ENCODE measurements at places on chromosomes 2 and 18. TPM values are rescaled to one million over a fixed set of nuclear protein-coding genes. Genes with fewer than 3 reads are reported as not detected.

DNA sequence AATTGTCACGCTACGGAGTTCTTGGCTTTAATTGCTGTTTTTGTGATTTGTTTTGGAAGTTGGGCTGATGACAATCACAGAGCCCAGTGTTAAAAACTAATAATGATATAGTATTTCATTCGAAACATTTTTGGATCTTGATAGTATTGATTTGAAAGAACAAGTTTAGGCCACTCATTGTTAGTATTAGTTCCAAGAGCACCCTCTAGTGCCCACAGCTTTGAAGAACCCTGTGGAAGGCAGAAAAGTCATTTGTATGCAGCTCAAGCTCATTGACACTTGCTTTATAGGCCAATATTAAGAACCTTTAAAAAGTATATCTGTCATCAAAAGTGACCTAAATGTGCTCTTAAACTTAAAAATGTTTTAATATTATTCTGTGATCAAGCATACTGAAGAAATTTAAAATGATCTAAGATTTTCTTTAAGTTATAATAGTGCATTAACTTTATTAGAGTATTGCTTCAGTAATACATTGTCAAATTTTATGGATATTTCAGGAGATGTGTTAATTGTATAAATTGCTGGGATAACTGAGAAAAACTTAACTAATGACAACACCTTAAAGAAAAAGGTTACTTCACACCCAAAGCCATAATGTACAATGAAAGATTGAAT lies 191.0 kb downstream of the GRB14 start:
- no peak for DNase-seq

GRCh38 chr2:61645911-61646310 lies 107.8 kb upstream of the XPO1 start:
- no peak for DNase-seq

DNA sequence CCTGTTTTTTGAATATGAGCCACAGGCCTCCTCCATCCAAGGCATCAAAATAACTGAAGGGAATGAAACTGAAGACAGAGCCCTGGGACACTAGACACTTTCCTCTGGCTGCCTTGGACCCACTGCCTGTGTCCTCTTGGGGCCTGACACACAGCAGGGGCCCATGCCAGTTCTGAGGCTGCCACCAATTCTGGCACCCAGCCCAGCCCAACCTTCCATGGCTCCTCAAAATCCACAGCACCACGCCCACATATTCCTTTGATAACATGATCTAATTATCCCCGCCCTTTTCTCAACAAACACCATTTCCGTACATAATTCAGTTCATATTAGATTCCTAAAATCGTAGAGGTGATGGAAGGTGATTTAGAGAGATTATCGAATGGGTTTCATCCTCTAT lies 64.2 kb downstream of the EMX1 start:
- no peak for DNase-seq

- DNase-seq = no peak
Measured at GRCh38 chr2:192243488-192243887, 48.8 kb upstream of the TMEFF2 start.

DNA sequence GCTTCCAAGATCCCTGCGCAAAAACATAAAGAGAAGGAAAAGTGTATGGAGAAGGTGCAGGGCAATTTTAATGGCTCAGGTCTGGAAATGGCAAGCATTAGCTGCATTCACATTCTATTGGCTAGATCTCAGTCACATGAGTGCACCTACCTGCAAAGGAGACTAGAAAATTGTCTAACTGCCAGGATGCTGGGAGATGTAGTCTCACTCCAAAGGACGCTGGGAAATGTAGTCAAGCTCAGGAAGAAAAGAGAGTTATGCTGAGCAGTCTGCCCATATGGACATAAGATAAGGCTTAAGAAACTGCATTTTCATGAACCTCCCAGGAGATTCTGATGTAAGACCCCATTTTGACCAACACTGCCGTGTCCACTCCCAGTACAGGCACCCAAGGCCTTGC lies 9.5 kb upstream of the KLHL29 start:
- DNase-seq = no peak

GRCh38 chr18:61929881-61930640 lies 37.3 kb upstream of the RNF152 start:
- no peak for DNase-seq

DNA sequence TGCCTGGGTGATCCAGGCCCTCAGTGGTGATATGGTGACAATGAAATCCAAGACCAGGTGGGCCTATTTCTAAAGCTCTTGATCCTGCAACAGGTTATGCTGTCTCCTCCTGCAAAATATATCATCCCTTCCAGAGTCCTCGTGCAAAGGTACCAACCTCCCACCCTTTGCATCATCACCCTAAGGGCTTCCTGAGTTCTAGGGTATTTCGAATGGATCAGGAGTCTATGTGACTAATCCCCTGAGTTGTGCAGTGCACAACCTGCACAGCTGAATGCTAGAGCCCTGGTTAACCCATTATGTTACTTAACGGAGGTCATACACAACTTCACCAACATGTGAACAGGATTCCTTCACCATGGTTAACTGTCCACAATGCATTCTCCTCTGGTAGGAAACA lies 13.4 kb upstream of the NPAS2 start:
- no peak for DNase-seq

DNA sequence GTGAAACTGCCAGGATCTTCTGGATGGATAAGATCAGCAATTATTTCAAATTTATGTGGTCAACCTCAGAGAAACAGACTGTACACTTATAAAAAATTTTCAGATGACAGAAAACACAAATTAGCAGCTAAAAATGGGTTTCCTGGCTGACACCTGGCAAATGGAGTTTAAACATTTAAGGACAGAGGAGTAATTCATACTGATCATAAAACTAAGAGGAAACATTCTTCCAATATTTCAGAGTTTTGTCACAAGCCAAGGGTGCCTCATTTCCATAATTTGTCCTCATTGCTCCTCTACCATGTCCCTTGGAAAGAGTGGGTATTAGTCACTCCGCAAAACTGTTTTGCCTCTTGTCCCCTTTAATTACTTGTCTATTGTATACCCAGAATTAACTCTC lies 70.2 kb downstream of the TMEFF2 start:
- no peak for DNase-seq

GRCh38 chr2:104286841-104287240 lies 567.1 kb upstream of the POU3F3 start:
- no peak for DNase-seq

- no peak for DNase-seq
Measured at GRCh38 chr2:241154915-241155314, 4.6 kb downstream of the PPP1R7 start.

GRCh38 chr2:168751104-168751740 lies 51.2 kb upstream of the NOSTRIN start:
- DNase-seq = no peak

- no peak for DNase-seq
Measured at GRCh38 chr2:10810202-10811161, 2.1 kb downstream of the PDIA6 start.

- no peak for DNase-seq
Measured at GRCh38 chr2:118498943-118499342, 348.5 kb downstream of the EN1 start.

GRCh38 chr2:241135737-241136136 lies 13.5 kb downstream of the PASK start:
- DNase-seq = no peak

DNA sequence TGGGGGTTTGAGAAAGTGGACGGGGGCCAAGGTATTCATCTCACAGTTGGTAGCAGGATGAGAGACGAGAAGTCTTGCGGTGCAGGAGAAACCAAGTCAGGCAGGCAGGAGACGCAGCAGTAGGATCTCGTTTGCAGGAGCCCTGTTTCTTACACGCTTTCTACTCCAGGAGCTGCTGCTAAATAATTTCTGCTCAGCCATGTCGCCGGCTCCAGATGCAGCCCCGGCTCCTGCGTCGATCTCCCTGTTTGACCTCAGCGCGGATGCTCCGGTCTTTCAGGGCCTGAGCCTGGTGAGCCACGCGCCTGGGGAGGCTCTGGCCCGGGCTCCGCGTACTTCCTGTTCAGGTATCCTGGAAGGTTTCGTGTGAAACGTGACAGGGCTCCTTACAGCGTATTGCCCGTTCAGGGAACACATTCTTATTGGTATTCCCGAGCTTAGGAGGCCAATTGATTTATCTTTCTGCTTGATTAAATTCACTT lies 494 bp downstream of the ANKZF1 start:
- DNase-seq = peak; percentile 86

DNA sequence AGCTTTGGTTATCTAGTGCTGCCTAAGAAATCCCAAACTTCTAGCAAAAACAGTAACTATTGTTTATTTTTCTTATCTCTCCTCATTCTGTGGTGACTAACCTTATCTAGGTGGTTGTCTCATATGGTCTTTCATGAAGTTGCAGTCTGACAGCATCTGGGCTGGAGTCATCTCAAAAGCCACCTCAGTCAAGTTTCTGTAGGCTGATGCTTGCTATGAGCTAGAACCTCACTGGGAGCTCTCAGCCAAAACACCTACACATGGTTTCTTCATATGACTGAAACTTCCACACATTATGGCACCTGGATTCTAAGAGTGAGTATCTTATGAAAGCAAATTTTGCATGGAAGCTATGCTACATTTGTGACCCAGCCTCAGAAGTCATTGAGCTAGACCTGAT lies 596.4 kb upstream of the VRK2 start:
- DNase-seq = no peak

C18orf54 gene
- 1.8 TPM for total RNA-seq

COBLL1 gene
- 15.2 TPM for total RNA-seq

TEKT4 gene
- total RNA-seq = 0.16 TPM

DGUOK gene
- 17.9 TPM for total RNA-seq

G6PC2 gene
- not detected for total RNA-seq

NLRC4 gene
- total RNA-seq = 1.4 TPM

SALL3 gene
- 0.05 TPM for total RNA-seq

XIRP2 gene
- total RNA-seq = 298 TPM

NAT8 gene
- not detected for total RNA-seq

MC4R gene
- not detected for total RNA-seq

DTNB gene
- total RNA-seq = 3.3 TPM

LYPD1 gene
- not detected for total RNA-seq

AFF3 gene
- 6.8 TPM for total RNA-seq

FABP1 gene
- not detected for total RNA-seq
